Natural killer cell (primary cell): ENCODE measurements at places on chromosomes 6 and 20. TPM values are rescaled to one million over a fixed set of nuclear protein-coding genes. Genes with fewer than 3 reads are reported as not detected.
A peak's percentile ranks its signal among the peaks of the same experiment; 100 is the strongest.

DNA sequence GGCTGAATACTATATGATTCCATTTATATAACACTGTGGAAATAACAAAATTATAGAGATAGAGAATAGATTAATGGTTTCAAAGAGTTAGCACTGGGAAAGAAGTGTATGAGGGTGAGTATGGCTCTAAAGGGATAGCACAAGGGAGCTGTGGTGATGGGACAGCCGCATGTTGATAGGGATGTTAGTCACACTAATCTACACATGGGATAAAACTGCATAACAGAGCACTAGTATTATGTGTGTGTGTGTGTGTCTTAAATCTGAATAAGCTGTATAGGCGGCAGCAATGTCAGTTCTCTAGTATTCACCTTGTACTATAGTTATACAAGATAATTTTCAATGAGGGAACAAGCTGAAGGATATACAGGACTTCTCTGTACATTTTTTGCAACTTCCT is 5.8 kb downstream of the CGA start:
- no peaks in the 10 kb centered on the region for H3K36me3 ChIP-seq
- DNase-seq: no peak
- no peak overlapping the region for H3K4me3 ChIP-seq

- H3K27ac ChIP-seq: no peak overlapping the region
- H3K4me3 ChIP-seq: no peak overlapping the region
- no peaks in the 10 kb centered on the region for H3K27me3 ChIP-seq
- no peak for DNase-seq
- no peaks in the 10 kb centered on the region for H3K36me3 ChIP-seq
- no peaks in the 10 kb centered on the region for H3K4me1 ChIP-seq
These were observed 18.9 kb upstream of the MAS1 start for GRCh38 chr6:159871906-159872305.

DNA sequence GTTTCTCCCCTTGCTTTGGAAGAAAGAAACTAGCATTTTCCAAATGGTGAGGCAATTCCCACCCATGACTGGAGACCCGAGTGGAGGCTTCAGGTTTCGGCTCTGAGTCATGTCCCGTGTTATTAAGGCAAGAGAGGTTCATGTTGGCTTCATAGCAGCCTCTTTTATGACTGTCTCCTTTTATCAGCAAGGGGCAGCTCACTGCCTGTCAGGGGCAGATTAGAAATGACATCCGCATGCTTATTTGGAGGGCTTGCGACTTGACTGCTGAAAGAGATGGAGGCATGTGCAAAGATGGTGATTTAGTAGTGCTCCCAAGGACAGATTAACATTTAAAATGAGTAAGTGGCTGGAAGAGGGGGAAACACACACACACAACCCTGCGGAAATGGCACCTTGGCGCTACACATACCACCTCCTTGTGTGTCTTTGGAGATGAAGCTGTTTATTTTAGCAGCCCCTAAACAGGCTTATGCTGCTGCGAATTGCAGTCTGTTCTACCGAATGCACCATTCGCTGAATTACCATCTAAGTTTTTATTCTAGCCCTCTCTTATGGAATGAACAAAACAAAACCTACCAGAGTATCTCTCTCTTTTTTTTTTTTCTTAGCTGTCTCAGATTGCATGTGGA is 52.1 kb upstream of the VSTM2L start:
- DNase-seq: no peak
- no peaks in the 10 kb centered on the region for H3K4me1 ChIP-seq
- no peak overlapping the region for H3K4me3 ChIP-seq
- no peaks in the 10 kb centered on the region for H3K27me3 ChIP-seq
- H3K27ac ChIP-seq: no peak overlapping the region

DNA sequence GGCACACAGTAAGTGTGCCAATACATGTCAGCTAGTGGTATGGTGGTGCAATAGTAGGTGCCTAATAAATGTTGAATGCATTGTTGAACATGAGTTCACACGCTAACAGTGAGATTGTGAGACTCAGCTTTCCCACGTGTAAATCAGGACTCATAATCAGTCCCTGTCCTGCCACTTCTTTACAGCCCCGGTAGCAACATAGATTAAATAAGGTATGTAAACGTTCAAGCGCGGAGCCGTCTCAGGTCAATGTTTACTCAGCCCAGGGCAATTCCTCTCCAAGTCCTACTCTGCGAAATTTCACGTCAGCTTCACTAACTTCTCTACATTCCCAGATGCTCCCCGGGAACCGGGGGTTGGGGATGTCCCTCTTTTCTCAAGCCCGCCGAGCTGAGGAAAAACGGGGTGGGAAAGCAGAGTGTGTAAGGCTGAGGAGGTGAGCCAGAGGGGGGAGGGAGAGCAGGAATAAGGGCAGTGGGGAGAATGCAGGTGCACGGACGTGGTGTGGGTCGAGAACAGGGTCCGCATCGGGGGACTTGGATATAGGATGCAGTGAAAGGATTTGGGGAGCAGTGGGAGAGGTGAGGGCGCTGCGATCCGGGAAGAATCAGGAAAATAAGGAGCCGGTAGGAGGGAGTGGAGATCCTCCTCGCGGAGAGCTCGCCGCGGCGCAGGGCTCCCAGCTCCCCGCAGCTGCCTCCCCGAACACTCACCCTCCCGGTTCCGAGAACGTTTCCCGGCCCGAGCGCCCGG is 544 bp upstream of the TP53INP2 start:
- no peaks in the 10 kb centered on the region for H3K27me3 ChIP-seq
- peak; percentile 53 for DNase-seq
- H3K36me3 ChIP-seq: no peaks in the 10 kb centered on the region
- peaks cover 23% of the 10 kb centered on the region for H3K4me1 ChIP-seq
- peak overlapping the region; percentile 56 for H3K27ac ChIP-seq

Gene NHLRC1
- 0.68 TPM for total RNA-seq

Gene TREML1
- 8.6 TPM for total RNA-seq
